ENCODE measurements at places on chromosomes 3 and 15. TPM values are rescaled to one million over a fixed set of nuclear protein-coding genes. Genes with fewer than 3 reads are reported as not detected.

TIMP4 gene
- total RNA-seq, result 0.15 TPM

- peak; percentile 90 for DNase-seq
Measured at GRCh38 chr15:67967871-67968431, 86.2 kb upstream of the PIAS1 start.

CAMK2N2 gene
- 0.71 TPM for total RNA-seq

PLSCR2 gene
- not detected for total RNA-seq

DNA sequence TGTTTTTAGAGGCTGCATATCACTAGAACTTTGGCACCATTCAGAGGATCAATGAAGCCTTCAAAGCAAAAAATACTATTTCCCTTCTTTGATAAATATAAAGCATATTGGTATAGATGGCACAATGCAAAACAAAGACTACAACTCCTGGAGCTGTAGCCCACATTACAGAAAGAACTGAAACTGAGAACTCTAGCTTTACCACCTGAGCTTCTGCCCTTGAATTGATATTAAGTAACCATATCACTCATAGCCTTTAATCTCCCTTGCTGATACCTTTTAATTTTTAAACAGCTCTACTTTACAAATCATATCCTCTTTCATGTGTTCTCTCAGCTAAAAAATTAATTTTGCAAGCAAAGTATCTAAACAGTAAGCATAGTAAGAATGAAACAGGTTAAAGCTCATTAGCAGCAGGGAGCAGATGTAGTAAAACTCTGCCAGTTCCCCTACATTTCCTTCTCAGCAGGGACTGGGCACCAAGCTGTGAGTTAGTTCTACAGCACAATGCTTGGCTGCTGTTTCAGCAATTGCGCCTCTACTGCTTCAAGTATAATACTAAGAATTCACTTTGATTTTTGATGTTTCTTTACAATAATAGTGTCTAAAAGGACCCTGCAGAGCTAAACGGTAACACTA, 97.9 kb upstream of the NANOGP8 start:
- DNase-seq, result peak; percentile 82

GRCh38 chr3:177306252-177306651, 109.0 kb upstream of the TBL1XR1 start:
- DNase-seq, result no peak

DNA sequence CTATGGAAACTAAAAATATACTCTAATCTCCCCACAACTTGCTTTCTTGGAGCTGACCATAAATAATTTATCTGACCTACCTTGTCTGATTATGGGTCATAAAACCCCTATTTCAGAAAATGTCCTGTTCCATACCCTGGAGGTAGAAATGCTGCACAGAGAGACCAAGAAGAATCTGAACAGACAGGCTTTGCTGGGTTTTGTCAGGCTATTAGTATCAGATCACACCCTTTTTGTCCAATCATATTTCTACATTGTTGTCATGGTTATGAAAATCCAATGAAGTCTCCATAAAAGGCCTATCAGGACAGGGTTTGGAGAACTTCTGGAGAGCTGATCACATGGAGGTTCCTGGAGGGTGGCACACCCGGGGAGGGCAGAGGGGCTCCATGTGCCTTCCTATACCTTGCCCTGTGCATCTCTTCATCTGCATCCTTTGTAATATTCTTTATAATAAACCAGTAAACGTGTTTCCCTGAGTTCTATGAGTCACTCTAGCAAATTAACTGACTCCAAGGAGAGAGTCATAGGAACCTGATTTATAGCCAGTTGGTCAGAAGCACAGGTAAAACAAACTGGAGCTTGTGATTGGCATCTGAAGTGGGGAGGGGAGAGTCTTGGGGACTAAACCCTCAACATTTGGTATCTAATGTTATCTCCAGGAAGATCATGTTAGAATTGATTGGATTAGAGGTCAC, 58.1 kb downstream of the NGLY1 start:
- no peak for DNase-seq

INKA1 gene
- total RNA-seq, result 0.84 TPM

C3orf70 gene
- total RNA-seq, result 4.7 TPM

CKMT1A gene
- total RNA-seq, result 1.7 TPM

KBTBD12 gene
- not detected for total RNA-seq
